ENCODE measurements at places on chromosomes 7 and 10.

DNA sequence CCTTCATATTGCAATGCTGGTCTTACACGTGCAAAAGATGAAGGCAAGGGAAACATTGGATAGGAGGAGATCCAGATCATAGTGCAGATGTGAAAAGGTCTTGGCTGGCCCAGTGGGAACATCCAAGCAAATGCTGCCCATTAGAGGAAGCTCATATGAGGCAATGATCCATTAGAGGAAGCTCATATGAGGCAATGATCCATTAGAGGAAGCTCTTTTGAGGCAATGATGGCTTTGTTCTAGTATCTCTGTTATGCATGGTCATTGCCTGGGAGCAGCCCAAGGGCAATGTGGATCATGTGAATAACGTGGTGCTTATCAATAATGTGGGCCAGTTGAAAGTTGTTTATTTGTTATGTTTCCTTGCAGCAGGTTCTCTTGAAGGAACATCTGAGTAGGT is 37.8 kb downstream of the STEAP4 start:
- DNase-seq, result no peak

DNA sequence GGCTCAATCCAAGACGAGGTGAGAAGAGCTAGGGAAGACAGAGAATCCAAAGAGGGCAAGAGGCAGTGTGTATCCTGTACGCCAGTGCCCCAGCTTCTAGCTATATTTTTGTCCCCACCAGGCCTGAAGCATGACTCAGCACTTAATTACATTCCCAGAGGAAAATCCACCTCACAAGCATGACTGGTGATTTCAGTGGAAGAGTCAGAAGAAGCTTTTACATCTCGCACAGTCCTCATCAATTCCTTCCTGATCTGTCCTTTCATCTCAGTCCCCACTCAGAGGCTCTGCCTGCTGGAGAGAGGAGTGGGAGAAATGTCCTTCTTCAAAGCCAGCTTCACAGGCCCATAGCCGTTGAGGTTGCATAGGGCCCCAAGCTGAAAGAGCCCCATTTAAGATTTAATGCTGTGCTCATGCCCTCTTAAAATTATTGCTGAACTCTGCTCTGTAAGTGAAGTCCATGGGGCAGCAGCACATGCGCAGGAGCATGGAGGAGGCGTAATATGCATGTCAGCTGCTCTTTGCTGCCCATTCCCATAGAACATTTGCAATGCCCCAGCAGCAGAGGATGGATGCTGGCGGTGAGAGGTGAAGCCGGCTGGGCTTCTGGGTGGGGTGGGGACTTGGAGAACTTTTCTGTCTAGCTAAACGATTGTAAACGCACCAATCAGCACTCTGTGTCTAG is 39.0 kb upstream of the AOAH start:
- no peak for DNase-seq

DNA sequence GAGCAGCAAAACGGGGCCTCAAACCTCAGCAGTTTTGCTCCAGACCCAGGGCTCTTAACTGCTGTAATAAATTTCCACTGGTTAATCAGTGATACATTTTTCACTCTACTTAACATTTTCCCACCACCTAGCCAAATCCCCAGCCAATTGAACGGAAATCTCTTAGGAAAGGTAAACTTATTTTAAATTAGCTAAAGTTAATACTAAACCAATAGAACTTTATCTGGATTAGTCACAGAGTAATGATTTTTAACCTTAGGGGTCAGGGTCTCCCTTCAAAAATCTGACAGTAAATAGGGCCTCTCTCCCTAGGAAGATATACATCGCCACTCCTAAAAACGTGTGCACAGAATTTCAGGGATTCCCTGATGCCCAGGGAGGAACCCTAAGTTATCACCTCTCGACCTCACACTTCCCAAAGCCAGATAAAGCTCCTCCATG is 87.4 kb upstream of the KMT2E start:
- DNase-seq, result no peak

DNA sequence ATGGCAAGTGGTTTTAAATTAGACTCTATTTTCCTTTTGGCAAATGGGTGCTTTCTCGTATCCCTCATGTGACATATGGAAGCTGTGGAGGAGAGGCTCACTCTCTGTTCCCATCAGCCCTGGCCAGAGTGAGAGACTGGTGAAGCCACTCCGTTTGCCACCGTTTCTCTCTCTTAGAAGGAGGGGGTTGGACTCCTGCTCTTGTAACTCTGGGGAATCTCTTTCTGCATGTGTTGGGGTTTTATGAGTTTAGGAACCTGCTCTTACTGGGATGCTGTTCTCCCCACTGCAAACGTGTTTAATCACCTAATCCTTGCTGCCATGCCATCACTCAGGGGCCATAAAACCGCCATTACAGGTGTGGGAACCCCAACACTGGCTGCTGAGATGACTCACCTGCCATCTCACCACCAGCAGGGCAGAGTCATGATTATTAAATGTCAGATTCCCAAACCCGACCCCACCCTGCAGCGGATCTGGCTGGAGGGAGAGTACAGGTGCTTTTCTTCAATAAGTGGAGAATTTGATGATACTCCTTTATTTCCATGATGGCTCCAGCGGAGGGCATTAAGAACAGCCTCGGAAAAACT is 103.2 kb downstream of the ADCY1 start:
- DNase-seq, result no peak

- DNase-seq, result no peak
Measured at GRCh38 chr10:64257704-64258103, 736.5 kb downstream of the REEP3 start.

DNA sequence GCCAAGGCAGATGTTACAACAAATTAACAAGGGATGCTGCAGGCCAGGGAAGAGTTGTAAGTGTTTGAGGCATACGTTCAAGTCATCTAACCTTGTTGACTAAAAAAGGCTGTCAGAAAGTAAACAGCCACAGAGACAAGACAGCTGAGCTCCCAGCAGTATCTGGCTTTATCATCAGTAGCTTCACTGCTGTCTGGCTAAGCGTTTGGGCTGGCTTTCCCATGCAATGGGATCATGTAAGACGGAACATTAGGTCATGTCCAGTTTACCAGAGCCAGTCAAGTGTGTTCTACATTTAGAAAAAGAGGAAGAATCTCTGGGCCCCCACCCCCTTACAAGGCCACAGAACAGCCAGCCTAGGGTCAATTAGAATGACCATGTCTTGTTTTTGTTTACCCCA is 51.3 kb upstream of the GSAP start:
- DNase-seq, result no peak

DNA sequence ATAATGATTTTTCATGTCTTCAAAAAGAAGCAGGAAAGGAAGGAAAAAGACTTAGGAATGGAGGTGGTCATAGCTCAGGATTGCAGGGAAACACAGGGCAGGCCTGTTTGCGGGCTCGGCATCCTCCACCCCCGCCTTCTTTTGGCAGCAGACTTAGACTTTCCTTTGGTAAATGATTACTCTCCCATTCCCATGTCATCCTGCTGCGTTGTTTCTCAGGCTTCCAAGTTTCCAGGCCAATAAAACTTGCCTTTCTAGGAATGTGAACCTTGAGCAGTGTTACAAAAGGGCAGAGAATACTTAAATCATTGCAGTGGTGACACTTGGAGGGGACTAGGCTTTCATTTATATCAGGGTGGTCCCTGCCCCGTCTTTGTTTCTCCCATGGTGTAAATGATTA is 34.0 kb upstream of the DGKB start:
- no peak for DNase-seq

DNA sequence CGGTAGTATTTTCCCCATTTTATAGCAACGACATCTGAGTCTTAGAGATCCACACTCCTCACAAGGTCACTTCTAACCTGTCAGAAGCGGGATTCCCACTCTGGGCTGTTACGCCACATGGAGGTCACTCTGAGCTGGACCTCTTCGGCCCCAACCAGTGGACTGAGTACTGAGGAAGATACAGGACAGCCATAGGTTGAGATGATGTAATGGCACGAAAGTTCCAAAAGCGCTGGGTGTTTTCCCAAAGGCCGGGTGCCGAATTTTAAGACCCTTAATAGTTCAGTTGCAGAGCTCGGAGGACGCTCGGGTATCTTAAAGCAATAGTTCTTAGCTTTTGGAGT is 699 bp downstream of the GHITM start:
- no peak for DNase-seq

DNA sequence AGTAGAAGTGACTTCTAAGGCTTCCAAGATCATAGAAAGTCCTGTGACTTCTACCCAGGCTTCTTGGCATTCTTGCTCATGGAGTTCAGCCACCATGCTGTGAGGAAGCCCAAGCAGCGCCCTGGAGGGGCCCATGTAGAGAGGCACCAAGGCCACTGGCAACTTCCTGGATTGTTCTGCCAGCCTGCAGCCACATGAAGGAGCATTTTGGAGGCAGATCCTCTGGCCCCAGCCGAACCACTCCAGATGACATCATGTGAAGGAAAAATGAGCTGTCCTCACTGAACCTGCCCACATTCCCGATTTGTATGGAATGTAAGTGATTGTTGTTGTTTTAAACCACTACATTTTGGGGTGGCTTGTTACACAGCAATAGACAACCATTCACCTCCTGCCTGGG is 51.5 kb upstream of the MNX1 start:
- DNase-seq, result no peak

GRCh38 chr10:104259999-104260774 is 5.5 kb downstream of the GSTO1 start:
- DNase-seq, result no peak

DNA sequence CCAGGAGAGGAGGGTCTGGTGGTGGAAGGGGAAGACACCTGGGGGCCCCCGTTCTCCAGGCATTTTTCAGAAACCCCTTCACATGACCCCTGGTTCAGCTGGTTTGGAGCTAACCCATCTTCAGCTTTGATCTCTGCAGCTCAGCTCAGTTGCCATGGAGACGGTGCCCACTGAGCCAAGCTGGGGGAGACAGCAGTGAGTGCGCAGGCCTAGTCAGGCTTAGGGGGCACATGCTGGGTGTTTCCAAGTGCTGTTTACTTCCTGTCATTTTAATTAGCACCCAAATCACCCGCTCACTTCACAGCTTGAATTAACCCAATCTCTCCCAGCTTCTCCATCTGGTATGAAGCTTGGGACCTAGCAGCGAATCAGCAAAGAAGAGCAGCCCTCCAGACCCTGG is 9.0 kb downstream of the SPOCK2 start:
- DNase-seq, result no peak

- no peak for DNase-seq
Measured at GRCh38 chr7:93146036-93146435, 2.1 kb downstream of the SAMD9L start.

GRCh38 chr7:91168871-91169829 is 95.1 kb upstream of the FZD1 start:
- DNase-seq, result no peak

- no peak for DNase-seq
Measured at GRCh38 chr10:91537614-91538383, 95.1 kb downstream of the PPP1R3C start.

GRCh38 chr7:143325240-143325639 is 9.3 kb downstream of the CLCN1 start:
- no peak for DNase-seq

- no peak for DNase-seq
Measured at GRCh38 chr7:92460109-92460508, 12.8 kb downstream of the GATAD1 start.

- no peak for DNase-seq
Measured at GRCh38 chr7:112364388-112364787, 85.9 kb upstream of the IFRD1 start.

DNA sequence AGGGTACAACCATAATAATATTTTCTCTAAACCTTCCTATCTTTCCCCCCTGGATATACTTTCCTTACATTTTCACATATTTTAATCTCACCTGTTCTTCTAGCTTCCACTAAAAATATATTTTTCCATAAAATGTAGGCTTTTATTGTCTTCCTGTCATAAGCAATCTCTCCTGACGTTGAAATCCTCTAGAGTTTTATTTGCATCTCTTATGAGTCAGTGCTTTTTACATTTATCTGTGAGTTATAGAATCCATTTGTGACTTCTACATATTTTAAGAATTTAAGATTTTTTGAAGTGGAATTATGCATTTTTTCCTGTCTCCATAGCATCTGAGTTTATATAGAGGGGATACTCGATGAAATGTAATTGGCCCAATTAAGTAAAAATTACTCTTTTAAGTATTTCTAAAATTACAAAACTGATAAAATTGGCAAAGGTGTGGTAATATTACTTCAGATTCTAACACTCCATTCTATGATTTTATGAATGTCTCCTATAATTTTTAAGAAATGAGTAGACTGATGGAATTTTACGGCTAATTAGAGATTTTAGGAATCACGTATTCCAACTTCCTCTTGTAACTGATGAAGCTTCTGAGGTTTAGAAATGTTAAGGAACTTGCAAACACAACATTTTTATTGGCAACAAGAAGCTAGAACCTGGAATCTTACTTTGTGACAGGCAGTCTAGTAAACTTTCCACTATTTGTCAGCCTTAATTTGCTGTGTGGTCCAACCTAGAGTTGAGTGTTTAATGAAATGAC is 422.9 kb upstream of the SEMA3A start:
- no peak for DNase-seq

- DNase-seq, result no peak
Measured at GRCh38 chr10:12191715-12192114, 4.0 kb downstream of the NUDT5 start.

DNA sequence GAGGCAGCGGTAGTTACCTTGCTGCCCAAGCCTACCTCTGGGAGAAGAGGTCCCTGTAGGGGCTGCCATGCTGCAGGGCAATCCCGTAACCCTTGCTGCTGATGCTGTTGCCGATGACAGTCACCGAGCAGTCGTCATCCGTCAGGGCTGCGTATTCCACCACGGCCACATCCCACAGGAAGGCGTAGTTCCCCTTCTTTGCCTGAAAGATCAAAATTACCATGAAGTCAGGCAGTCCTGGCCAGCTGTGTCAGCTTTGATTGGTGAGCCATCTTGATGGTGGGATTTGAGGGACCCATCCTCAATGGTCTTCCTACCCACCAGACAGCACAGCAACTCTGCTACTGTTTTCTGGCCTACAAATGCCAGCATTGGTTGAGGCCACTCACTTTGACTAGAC is 746.8 kb downstream of the GRID1 start:
- no peak for DNase-seq

DNA sequence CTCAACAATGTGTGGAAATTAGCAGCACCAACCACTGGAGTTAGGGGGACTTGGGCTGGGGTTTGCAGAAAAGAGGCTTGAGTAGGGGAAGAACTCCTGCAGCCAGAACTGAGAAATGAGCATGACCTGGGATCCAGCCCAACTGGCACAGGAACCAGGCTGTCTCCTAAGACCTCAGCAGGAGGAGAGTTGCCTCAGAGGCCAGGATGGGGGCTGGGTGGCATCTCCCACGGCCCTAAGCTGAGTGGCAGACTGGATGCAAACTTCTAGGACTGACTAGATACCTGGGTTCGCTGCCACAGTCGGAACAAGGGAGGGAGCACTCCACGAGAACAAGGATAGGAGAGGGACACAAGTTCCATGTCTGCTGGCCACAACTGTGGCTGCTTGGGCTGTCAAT is 62.6 kb downstream of the RNF32 start:
- no peak for DNase-seq

DNA sequence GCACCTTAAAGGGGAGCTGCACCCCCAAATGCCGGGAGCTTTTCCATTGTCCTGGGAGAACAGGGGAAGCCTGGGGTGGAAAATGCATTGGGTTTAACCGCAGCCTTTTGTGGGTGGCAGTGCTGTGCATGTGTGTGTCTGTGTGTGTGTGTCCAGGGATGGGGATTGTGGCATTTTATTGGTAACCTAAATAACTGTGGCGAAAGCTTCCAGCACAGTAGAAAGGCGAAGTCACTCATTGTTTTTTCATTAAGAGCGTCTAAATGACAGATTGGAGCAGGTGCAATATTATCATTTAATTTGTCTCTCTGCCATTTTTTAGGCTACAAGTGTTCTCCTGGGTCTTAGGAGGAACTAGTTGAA is 55.1 kb downstream of the INSIG1 start:
- no peak for DNase-seq

All from NCI-H2107 (cell line).